ENCODE measurements at places on chromosomes 4 and X.

DNA sequence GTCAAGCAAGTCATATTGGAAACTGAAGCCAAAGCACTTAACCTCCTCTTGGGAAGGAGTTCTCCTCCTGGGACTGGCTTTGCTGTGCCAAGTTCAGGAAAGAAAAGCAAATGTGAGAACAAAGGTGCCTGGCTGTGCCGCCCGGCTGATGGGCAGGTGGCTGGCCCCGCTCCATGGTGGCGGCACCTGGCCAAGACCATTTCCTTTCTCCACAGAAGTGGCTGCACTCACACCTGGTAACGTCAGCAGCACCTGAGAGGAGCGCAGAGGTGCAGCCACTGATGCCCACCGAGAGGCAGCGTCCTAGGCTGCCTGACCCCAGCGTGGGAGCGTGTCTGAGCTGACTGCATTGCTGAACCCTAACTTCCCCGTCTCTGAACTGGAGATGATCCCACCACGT, 54.3 kb downstream of the DCTD start:
- DNase-seq: peak; percentile 14

DNA sequence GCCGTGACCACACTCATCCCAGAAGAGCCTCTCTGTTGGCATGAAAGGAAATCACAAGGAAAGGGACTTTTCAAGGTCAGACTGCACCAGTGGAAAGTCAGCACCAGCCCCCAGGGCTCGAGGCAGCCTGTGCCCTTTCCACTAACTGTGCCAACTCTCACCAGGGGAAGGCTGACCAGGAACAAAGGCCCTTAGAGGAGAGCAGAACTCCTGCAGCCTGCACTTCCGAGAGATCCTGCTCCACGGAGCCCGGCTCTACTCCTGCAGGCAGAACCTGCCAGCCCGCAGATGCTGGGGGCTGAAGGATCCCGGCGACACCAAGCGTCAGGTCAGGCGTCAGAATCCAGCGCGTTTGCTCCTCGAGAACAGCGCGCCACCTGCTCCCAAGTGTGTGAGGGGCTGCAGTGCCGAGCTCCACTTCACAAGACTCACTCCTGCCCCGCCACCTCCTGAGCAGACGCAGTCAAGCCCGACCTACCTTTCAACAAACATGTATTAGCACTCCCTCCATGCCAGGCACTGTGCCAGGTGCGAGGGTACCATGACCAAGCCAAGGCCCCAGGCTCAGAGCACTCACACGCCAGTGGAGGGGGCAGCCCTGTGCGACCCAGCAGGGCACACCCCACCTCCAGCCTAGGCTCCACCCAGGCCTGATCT, 13.6 kb upstream of the HELT start:
- peak; percentile 5 for DNase-seq

GRCh38 chr4:5609306-5610007, 98.9 kb downstream of the EVC2 start:
- DNase-seq: no peak

GRCh38 chrX:153674219-153674851, 722 bp upstream of the PNCK start:
- no peak for DNase-seq

GRCh38 chr4:7782783-7783182, 156.9 kb downstream of the AFAP1 start:
- no peak for DNase-seq

GRCh38 chrX:10944136-10944885, 166.8 kb upstream of the HCCS start:
- no peak for DNase-seq

DNA sequence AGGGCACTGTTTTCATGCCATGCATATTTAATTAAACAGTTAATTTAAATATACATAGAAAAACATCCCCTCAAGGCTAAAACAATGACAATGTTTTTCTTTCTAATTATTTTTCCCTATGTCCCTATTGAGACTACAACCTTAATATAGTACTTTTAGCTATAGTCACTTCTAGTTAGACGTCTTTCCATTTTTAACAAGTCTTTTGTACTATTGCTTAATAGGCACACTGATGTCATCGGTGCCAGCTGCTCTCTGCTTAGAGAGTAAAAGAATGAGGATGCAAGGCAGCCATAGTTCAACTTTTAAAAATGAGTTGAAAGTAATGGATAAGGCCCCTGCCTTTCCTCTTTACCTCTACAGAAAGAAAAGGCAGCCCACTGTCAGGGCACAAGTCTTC, 191.1 kb downstream of the KCTD8 start:
- peak; percentile 1 for DNase-seq

DNA sequence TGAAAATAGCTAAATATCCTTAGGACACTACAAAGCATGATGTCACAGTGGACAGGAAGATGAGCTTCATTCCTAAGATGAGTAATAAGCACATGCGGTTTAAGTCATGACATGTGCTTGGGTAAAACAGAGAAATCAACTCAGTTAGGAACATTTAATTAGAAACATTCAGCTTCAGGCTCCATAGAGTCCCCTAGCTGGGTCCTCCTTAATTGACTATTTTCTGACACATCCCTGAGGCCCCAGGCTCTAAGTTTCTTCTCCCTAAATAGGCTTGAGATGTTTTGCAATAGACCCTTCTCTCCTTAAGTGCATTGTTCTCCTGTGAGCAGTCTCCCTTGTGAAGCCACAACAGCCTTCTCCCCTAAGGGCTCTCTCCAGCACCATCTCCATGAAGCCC, 70.4 kb upstream of the ANXA3 start:
- DNase-seq: peak; percentile 74

- peak; percentile 30 for DNase-seq
These were observed 239.0 kb upstream of the HTR2C start for GRCh38 chrX:114344756-114345349.

DNA sequence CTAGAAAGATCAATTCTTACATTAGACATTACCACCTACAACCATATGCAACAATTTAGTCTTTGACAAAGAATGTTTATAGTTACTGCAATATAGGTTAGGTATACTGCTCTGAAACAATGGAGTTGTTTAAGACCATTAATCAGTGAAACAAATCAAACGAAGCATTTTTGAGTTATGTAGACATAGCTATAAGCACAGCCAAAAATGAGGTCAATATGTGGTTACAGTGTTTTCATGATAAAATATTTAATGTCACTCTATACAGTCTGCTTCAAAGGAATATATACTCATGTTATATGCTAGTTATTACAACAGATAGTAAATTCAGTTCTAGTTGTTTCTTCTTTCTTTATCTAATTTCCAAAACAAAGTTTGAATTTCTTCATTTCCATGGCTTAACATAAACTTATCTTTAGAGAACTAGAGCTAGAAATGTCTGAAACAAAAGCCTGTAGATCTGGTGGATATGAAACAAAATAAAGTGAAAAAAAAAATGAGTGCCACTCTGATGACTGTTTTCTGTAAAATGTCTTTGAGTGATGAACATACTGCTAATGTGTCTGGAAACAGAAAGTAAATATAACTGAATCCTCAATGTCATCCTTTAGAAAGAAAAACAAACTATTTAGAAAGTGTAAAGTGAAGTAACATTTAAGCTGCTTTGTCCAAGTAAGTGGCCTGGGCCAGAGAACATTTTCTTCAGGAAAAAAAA, 809.0 kb downstream of the FAT4 start:
- DNase-seq: no peak

DNA sequence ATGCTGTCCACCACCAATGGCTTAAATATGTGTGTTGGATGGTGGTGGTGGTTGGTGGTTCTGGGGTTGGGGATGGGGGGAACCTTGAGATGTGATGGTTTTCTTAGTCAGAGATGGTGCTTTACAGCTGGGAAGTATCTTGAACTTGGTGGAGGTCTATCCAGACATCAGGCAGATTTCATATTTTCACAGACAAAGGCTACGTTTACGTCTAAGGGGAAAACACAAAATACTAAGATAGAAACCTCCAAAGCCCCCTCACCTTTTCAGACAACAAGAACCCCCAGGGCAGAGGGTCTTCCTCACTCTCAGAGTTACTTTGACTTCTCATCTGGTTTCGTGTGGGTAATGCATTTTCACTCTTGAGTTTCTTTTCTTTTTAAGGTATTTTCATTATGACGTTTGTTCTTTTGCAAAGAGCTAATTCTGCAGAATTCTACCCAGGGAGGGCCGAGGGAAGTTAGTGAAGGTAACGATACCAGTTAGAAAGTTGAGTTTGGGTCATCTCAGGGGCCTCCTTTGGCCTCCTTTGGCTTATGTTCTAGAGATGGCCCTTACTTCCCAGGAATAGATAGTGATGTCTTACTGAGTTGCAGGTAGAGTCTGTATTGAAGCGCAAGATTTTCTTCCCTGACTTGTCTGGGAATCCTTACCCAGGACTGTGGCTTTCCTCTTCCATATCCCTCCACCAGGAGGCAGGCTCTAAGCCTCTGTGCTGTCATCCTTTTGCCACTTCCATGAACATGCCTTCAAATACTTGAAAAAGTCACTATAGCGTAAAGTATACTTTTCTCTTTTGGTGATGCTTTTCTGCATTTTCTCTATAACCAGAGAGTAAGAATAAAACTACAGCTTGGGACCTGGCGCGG, 31.9 kb downstream of the RHOH start:
- no peak for DNase-seq

GRCh38 chrX:70338290-70338689, 48.4 kb downstream of the KIF4A start:
- DNase-seq: no peak

DNA sequence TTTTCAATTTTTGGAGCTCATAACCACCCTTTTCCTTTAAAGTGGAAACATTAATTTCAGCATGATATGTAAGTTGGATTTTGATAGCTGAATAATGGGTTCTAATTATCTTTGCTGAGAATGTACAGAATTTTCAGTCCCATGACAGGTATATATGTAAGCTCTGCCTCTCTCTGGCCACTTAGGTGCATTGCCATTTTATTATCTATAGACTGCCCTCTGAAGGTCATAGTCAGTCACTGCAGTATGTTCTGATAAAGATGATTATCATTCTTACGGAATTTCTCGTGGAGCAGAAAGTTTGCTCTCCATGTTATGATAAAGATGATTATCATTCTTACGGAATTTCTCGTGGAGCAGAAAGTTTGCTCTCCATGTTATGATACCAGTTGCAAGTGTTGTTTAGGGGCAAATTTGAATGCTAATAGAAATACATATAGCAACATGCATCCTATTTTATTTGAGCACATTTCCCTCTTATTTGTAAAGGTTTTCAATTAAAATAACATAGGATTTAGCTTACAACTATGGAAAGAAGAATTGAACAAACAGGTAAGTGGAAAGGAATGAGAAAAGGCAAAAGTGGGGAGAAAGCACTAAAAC, 10.4 kb downstream of the AFP start:
- DNase-seq: peak; percentile 65

- no peak for DNase-seq
These were observed 5.5 kb upstream of the TRIM75 start for GRCh38 chr4:165048170-165048569.

DNA sequence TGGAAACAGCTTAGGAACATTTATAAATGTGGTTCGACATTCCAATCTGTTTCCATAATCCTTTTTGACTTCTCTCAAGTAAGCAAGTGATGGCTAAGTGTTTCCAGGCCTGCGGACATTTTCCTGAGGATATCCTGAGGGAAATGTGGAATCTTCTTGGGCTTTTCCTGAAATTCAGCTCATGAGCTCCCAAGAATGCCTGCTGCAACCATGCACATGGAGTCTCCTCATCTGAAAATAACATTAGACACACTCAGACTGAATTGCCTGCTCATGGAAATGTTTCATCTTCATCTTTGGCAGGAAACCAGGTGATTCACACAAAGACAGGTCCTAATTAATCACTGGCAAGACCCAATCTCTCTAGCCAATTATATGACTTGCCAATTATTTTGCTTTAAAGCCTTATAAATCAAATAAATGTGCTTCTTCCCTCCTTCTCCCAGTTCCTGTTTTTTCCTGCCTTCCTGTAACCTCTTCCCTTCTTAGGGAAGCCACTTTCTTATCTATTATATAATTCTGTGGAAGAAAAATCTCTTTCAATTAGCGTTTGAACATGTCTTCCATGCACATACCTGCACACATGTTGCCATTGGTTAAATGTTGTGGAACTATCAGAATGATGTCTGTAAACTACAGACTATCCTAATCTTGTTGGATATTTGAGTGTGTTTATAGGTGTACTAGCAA, 104.6 kb upstream of the MXRA5 start:
- DNase-seq: peak; percentile 40

DNA sequence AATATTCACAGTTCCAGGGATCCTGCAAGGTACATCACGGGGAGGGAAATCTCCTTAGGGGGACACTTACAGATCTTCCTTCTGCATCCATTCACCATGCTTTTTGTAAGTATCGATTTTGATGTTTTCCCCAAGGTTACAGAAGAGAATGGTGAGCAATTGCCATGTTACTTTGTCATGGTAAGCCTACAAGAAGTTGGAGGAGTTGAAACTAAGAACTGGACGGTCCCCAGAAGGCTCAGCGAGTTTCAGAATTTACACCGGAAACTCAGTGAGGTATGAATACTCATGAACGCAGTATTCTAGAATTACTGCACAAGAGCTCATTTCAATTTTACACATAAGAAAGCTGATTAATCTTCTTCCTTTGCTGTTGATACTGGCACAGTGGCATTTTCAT, 53.9 kb downstream of the LRP2BP start:
- DNase-seq: no peak

- DNase-seq: peak; percentile 42
These were observed 11.2 kb upstream of the TAB3 start for GRCh38 chrX:30900227-30900626.

DNA sequence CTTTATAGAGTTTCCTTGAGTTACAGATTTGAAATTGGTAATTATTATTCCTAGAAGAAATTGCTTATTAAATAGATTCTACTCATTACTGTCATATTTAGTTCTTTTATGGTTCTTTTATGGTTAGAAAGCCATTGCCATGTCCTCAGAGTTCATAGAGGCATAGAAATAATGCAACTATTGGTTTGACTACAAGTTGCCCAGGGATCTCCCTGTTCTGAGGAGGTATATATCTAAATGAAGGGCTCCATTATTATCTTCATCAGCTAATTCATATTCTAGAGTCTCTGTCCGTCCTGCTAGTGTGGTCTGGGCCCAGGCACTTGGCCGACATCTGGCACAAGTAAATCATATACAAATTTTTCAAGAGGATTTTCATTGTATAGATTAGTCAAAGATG, 535.7 kb downstream of the PPP4R3C start:
- no peak for DNase-seq
